ENCODE measurements at places on chromosomes 5 and 9.
A peak's percentile ranks its signal among the peaks of the same experiment; 100 is the strongest.

- no peak for DNase-seq
These were observed 15.3 kb upstream of the RPL26L1 start for GRCh38 chr5:172943906-172944305.

DNA sequence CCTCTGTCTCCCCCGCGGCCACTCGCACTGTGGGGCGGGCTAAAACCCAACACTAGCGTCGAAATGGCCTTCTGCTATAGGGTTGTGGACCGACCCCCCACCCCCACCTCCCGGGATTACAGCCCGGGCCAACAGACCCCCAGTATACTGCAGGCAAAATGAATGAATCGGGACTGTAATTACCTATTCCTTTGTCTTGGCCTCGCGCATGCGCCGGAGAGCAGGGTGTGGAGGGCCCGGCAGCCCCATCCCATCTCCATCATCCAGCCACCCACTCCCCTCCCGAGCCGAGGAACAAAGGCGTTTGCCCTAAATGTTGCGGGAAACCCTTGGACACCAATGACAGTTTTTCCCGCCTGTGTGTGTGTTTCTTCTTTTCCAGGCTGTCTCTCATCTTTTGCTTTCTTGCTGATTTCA lies 1.6 kb downstream of the BASP1 start:
- no peak for DNase-seq

DNA sequence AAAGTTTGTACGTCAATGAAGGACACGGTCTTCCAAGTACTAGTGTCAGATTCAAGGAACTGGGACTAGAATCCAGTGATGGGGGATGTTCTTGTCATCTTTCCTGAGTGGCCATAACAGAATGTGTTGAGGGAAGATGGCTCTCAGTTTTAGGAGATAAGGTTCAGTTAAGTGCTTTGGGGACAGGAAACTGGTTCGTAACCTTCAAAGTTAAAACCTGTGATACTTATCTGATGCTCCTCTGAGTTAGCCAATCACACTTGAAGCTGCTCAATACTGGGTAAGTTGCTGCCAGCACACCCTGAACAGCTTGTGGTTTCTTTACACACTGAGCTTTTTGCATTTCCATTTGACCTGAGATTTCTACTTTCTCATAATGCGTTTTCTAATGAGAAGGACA lies 64.4 kb downstream of the PIK3R1 start:
- DNase-seq, result no peak

GRCh38 chr5:168746893-168747640 lies 167.9 kb upstream of the PANK3 start:
- DNase-seq, result no peak

DNA sequence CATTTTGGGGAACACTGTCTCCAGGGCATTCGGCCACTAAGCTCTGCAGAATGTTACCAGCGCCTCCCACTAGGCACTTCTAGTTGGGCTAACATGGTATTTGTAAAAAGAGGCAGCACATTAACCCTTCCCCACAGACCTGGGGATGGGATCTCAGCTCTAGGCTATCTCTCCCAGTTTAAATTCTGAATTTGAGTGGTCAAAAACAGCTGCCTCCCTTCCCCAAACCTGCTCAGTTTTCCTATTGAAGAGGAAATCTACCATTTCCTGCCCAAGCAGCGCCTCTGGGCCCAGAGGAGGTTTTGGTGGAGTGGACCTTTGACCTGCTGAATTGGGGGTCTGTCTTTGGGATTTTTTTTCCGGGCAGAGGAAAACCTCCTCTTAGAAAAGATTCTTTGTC lies 53.2 kb downstream of the ENC1 start:
- no peak for DNase-seq

DNA sequence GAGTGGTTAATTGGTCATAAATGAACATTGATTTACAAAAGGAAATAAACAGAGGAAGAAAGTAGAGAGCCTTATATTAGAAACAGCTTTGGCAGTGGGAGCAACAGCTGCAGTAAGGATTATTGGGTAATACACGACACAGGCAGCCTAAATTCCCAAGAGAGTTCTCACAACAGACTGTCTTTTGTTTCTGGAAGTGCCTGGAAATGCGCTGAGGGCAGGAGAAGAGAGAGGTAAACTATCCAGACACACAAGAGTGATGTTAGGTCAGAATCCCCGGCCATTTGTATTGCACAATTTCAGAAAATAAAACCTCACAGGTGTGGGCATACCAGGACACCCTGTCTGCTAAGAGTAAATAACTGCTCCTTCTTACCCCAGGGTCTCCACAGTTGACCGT lies 450.4 kb upstream of the CTNND2 start:
- DNase-seq, result no peak

GRCh38 chr5:168137265-168137664 lies 154.2 kb upstream of the WWC1 start:
- DNase-seq, result no peak

GRCh38 chr5:174827558-174827957 lies 103.2 kb downstream of the MSX2 start:
- DNase-seq, result no peak

DNA sequence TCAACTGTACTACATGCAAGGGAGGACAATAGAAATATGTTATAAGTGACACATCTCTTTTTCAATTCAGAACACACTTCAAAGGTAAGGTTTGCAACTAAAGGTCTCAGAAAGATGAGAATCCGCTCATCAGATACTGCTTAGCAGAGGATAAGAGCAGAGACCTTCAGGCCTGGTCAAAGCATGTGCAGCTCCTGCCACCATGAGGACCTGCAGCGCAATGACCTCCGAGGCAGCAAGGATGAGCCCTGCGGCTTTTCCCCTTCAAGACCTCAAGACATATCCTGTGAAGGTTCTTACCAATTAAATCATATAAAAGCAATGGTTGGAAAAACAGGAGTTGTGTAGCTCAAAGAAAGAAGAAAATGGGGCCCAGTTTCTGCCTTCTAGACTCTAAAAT lies 135.8 kb downstream of the TRIM36 start:
- DNase-seq, result no peak

DNA sequence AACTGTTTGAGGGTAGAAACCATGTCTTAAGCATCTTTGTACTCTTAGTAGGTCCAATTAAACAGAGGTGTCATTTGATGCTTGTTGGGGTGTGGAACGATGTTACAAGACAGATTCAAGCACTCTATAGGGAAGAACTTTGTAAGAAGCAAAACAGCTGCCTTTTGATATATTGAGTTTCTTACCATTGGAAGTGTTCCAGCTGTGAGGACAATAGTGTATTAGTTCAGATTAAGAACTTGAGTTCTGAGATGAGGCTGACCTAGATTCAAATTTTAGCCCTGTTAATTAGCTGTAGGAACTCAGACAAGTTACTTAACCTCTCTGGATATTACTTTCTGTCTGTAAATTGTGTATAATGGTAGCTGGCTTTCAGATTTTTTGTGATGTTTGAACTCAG lies 19.6 kb upstream of the ZNF462 start:
- DNase-seq, result no peak

DNA sequence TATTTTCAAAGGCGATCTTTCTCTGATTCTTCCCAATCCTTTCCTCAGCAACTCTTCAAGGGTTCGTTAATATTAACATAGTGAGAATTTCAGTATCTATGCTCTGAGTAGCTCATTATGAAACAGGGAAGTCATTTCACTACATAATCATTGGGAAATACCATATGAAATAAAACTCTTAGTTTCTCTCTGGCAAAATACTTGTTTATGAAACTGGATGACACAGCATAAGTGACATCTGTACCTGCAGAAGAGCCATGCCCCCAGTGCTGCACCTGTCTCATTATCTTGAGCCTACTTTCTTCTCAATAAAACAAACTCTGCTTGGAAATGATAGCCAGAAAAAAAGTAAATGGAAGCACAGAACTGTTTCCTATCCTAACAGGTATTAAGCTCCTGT lies 33.8 kb upstream of the OTULIN start:
- no peak for DNase-seq

- DNase-seq, result peak; percentile 6
These were observed 36.6 kb downstream of the MRPL36 start for GRCh38 chr5:1762883-1763547.

DNA sequence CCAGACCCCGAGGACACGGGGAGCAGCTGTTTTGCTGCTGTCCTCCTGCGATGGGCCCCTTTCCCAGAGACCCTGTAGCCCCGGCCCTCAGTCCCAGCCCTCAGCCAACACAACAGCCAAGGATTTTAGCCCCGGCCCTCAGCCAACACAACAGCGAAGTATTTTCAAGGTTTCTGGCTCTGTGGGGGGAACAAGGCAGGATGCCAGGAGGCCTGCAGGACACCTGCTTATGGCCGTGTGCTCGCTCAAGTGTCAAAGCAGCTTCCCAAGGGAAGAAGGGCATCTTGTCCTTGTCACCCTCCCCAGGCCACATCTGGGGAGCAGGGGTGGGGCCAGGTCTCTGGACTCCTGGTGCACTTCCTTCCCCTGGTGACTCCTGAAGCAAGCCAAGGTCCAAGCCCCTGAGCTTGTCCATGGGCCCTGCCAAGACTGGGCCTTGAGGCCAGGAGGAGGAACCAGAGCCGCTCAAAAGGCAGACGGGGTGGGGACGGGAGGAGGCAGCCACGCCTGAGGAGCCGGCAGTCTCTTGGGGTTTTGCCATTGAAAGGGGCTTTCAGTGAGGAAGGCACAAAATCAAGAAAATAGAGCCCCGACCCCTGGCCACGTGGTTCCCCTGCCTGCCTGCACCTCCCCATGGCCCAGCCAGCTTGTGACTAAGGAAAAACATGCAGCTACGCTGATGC lies 10.8 kb downstream of the KCNT1 start:
- no peak for DNase-seq

DNA sequence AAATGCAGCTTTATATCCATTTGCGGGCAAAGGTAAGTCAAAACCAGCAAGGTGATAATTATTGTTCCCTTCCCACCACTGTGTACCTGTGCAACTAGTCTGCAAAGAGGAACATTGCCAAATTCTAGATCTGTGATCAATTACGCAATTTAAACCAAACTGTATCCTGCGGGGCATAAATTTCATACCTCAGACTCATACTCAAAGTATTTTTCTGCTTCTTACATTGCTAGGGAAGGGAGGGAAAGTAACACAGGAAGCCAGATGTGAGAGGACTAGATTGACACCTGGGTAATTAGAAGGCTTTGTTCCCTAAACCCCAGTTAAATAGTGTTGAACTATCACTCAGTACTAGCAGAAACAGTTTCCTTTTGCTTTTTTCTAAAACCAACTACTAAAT lies 240.2 kb upstream of the ZNF608 start:
- DNase-seq, result no peak

DNA sequence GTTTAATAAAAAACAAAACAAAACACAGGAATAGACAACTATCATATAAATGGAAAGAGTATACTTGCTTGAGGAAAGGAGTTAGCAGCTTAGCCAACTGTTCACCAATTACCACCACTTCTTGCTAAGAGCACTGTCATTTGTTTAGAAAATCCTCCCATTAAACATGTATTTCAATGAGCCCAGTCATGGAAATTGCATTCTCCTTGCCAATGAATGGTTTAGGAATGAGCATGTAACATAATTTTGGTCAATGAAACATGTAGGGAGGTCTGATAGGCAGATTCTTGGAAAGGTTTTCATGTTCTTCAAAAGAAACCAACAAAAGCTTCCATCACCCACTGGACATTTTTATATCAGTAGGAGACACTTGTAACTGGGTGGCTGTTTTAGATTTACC lies 502.8 kb upstream of the PAPPA start:
- no peak for DNase-seq

- no peak for DNase-seq
These were observed 69.3 kb downstream of the ISOC1 start for GRCh38 chr5:129163810-129164378.

- DNase-seq, result no peak
These were observed 208.0 kb downstream of the PAPPA start for GRCh38 chr9:116361547-116361946.

DNA sequence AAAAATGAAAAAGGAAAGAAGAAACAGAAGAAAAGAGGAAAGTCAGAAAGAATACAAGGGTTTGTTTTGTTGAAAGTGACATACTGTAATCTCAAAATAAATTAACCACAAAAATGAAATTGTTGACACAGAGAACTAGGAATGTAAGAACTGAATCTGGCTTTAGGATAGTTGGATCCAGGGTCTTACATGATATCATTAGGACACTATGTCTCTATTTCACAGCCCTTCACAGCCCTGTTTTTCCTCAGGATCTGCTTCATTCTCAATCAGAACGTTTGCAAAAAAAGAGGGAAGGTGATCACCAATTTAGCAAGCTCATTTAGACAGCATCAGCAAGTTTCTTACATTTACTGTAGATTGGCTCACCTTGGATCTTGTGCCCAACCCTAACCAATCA lies 188.5 kb upstream of the NREP start:
- no peak for DNase-seq

DNA sequence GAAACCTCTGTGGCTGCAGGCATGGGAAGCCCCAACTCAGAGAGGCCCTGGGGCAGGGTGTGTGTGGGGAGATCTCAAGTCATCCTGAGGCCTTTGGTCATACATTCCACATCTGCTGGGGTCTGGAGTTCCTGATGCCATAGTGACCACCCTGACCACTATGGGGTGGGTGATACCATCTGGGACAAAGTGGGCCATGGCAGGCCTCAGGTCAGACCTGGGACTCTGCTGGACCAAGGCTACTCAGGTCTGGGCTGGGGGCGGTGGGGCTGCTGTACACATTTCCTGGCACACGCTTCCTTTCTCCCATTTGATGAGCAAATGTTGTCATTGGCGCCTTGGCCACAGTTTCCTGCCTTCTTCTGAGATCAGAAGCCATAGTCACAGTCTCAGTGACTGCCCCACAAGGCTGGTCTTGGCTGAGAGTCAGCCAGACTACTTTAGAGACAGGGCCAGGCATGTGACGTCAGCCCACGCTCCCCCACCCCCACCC lies 15.1 kb upstream of the ACSL6 start:
- DNase-seq, result peak; percentile 57

DNA sequence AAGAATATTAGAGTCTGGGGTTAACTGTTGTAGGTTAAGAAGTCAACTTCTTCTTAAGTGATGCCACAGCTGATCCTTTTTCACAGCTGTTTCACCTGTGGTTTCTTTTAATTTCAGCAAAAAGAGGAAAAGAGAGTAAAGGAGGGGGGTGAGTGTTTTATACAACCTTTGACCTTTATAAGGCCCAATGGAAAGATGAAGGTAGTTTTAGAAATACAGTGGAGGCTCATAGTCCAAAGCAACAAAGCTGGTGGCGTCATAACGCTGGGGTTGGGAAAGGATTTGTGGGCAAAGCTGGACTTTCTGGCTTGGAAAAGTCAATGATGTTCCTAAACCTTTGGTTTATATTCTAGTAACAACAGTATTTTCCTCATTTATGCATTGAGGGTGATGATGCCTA lies 49.5 kb downstream of the RCL1 start:
- no peak for DNase-seq

- DNase-seq, result no peak
These were observed 406.0 kb upstream of the GRIA1 start for GRCh38 chr5:153084511-153084910.

- no peak for DNase-seq
These were observed 8.7 kb downstream of the PHF19 start for GRCh38 chr9:120868339-120868675.

DNA sequence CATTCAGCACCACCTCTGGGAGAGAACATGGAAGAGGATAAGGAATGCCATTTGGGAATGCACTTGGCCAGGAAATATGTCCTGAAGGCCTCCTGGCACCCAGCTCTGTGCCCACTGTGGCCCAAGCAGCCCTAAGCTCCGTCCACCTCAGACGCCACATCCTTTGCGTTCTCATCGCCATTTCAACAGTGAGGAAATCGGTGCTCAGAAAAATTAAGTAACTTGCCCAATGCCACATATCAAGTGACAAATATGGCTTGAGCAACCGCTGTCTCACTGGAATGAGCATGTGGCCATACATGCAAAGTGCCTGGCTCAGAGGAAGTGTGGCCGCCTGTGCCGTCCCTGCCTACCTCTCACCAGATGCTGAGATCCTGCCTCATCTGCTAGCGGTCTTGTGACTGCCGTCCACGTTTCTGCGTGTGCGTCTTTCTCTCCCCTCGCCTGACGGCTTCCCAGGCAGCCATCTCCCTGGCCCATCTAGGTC lies 984 bp upstream of the DOK3 start:
- DNase-seq, result no peak

All from activated T-cell treated with anti-CD3 and anti-CD28 coated beads, Interleukin-2, amount 50 U/mL, for 24 hours (primary cell).